Effector memory CD4-positive, alpha-beta T cell (primary cell): ENCODE measurements at places on chromosomes 7 and 10.

DNA sequence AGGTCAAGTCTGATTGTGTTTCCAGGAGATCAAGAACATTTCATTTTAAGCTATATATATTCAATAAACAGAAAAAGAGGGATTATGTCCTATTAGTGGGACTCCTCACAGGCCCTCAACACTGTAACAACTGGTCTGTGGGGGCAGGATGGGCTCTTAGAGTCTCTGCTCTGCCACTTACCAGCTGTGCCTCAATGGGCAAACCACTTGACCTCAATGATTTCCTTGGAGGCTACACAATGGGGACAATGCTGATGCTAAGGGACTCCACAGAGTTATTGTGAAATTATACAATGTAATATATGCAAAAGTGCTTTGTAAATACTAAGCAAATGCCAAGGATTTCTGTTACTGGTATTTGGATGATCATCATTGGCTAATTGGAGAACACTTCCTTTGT is 33.2 kb upstream of the MXI1 start:
- no peak for DNase-seq

GRCh38 chr10:79355420-79356017 is 8.2 kb downstream of the PPIF start:
- DNase-seq = no peak

GRCh38 chr7:26165950-26166683 is 14.1 kb downstream of the NFE2L3 start:
- no peak for DNase-seq

DNA sequence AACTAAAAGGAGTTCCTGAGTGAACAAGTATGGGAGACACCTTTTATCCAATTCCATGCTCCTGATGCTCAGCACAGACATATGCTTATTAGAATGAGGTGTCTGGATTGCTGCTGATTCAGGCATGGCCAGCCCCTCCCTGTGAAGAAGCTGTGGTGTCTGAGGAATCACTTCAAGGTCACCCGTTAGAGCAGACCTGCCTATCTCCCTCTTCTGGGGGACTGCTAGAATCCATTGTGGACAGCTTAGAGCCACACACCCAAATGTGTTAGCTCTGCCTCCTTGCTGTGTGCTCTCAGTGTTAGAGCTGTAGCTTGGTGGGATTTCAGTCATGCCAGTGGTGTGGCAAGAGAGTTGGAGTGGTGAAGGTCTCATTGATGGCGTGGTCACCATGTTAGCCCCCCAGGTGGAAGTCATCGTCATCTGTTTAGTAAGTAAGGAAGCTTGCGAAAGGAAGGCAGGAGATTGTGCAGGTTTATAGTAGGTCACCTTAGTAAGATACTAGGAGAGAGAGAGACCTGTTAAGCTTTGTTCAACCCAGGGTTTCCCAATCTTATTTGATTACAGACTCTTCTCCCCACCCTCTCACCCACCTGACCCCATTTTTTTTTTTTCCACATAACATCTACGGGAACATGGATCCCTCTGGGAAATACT is 12.8 kb downstream of the PRXL2A start:
- no peak for DNase-seq

GRCh38 chr7:138625849-138626230 is 75.3 kb downstream of the SVOPL start:
- no peak for DNase-seq

DNA sequence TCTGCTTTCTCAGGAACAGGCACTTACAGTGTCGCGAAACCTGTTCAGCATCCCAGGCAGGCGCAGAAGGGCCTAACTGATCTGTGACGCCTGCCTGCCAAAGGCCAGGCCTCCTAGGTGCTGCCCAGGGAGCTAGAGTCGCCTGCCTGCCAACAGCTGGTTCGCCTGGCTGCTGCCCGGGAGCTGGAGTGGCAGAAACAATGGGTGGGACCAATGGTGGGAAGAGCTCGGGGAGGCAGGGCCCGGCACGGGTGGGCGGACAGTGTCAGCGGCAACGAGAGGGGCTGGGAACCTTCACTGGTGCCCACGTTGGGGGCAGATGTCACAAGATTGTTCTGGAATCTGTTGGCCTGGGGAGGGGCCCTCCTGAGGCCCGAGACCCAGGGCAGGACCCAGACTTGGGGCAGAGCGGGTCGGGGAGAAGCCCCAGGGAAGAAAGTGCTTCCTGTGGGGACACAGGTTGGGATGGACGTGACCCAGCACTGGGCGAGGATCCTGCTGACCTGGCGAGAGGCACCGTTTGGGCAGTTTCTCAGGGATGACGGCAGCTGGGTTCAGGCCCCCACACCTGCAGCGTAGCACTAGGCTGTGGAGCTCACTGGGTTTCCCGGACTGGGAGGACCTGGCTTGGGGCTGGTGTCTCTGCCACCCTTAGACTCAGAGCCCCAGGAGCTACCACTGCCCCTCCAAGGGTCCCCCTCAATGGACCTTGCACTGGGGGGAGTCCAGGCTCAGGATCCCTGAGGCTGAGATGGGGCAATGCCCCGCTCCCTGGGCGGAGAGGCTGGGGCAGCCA is 181.8 kb downstream of the ELFN1 start:
- no peak for DNase-seq

- DNase-seq = no peak
Measured at GRCh38 chr10:71124921-71125748, 87.2 kb upstream of the UNC5B start.

DNA sequence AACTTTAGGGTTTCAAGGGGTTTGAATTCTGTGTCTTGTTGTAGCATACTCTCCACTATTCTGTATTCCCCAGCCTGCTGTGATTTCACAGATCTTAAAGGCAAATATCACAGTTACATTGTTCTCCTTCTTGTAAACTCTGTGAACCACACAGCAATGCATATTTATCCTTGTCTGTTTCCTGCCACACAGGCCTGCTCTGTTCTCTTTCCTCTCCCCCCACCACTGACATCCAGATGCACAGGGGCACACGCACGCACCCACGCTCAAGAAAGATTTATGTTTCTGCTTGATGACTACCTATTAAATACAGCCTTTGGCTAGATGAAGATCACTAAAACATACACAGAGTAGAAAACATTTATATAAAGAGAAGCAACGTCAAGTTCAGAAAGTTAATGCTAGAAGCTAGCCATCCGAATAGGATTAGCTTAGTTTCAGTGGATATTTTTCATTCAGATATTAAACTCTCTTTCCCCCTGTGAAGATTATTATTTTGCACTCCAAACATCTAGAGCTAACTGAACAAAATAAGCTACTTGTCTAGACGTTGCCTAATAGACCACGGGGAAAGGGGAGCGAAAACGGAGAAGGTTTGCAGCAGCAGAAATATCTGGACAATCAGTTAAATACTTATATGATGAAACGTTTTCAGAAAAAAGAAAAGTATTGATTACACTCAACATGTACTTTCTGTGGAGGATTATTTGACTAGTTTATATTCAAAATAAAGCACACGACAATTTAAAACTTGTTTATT is 193.1 kb upstream of the SEMA3C start:
- DNase-seq = no peak

GRCh38 chr10:132133449-132134240 is 53.1 kb upstream of the DPYSL4 start:
- DNase-seq = no peak
